ENCODE measurements at places on chromosomes 12 and 14. TPM values are rescaled to one million over a fixed set of nuclear protein-coding genes. Genes with fewer than 3 reads are reported as not detected.

CMTM5 gene
- total RNA-seq = 0.54 TPM

BICD1 gene
- 33.4 TPM for total RNA-seq

PUS7L gene
- 14.2 TPM for total RNA-seq

ACOT6 gene
- not detected for total RNA-seq

OLR1 gene
- total RNA-seq = 0.13 TPM

SDSL gene
- total RNA-seq = 13.8 TPM

DNA sequence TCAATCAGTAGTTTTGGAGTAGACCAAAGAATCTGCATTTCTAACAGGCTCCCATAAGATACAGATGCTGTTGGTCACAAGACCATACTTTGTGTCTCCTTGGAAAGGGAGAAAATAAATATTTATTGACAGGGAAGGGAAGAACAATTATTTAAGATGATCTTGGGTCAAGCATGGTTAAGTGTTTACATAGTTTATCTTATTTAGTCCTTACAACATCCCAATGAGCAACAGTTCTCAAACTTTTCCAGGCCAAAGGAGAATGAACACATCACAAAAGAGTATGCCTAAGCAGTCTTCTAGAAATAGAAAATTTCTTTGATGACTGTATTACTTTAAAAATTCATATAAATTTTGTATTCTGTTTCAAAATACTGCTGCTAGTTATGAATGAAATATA lies 8.8 kb downstream of the LPCAT3 start:
- no peak for ATAC-seq

- no peak for ATAC-seq
Measured at GRCh38 chr14:90757452-90757851, 58.8 kb downstream of the TTC7B start.

DNA sequence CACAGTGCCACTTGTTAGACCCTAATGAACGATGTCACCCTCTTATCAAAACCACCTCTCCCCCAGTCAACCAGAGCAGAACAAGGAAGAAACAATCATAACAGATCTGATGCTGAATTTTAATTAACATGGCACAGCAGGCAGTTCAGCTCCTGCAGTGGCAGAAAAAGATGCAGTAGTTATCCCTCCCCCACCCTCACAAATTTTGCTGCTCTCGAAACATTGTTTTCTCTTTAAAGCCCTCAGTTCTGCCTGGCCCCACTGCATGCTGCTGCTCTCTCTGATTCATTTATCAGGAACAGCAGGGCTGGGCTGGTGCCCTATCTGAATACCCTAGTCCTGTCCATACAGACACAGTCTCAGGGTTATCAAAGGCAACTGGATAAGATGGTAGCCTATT lies 12.2 kb downstream of the CCDC175 start:
- ATAC-seq = no peak

DNA sequence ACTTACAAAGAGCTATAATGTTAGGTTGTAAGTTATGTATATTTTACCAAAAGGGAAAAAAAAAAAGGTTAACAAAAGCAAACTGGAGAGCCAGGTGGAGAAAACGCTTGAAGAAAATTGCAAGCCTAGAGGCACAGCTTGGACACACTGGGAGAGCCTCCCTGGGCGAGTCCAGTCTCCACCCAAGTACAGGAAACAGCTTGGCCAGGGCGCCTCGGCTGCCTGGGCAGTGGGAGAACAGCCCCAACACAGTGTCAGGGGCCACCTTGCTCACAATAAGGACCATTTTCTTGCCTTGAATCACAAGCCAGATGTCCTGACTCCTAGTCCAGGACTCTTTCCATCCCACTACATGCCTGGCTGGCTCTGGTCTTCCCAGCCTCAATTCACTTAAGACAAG lies 33.3 kb downstream of the TTC7B start:
- ATAC-seq = no peak

GRCh38 chr14:67736771-67737170 lies 35.1 kb downstream of the RDH12 start:
- no peak for ATAC-seq

- ATAC-seq = no peak
Measured at GRCh38 chr12:80460972-80461371, 16.9 kb downstream of the PTPRQ start.

GRCh38 chr12:92673756-92674155 lies 29.0 kb upstream of the PLEKHG7 start:
- no peak for ATAC-seq

DNA sequence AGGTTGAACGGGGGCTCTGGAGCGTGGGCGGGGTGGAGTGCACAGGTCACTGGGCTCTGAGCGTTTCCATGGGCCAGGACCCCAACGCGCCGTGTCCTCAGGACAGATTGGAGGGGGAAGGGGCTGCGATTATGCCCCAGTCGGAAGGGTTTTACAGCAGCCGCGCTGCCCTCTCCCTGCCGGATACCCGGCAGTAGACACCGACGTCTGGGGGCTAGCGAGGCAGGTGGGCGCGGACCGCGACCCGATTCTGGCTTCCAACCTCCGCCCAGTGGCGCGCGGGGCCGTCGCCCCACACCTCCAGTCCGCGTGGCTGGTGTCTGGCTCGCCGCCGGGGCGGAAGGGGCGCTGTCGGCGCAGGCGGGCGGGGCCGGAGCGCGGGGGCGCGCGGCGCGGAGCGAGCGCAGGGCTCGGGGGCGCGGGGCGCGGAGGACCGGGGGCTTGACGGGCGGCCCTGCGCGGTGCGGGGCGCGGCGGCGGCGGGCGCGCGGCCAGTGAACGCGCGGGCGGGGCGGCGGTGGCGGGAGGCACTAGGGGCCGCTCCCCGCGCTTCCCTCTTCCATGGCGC lies 2.4 kb upstream of the KIF26A start:
- ATAC-seq = peak; percentile 15

DNA sequence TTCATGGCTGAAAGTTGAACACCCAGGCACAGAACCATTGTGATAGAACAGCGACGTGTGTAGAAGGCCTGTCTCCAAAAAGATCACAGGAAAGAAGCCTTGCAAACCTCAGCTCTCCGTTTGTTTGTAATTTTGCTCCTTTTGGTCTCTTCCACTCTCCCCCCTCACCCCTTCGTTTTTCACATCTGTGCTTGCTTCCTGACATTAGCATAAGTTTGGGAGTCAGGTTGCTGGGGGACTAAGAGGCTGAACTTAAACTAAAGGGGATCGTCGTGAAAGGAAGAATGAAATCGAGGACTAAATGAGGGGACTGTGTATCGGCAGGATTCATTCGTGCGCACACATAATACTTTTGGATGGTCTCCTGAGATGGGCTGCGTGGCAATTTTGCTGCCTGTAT lies 200.6 kb downstream of the BCAT1 start:
- no peak for ATAC-seq
